ENCODE measurements at places on chromosomes 2 and 18.

DNA sequence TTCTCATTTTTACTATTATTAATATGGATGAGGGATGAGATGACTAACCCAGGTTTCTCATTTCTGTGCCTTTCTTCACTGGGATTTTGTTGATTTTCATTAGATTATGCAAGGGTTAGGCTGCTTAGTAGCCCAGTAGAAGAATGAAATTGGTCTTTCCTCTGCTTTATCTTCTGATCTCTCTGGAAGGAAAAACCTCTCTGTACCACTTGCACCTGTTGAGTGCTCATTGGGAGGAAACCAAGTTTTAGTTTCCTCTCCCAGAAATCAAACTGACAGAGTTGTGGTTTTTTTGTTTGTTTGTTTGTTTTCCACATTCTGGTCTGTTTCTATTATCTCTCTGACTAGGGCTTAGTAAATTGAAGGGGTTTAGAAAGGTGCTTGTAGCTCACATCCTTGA, 60.8 kb downstream of the KIAA1328 start:
- no peaks in the 10 kb centered on the region for H3K36me3 ChIP-seq
- no peak for DNase-seq
- no peak overlapping the region for H3K27ac ChIP-seq
- no peak overlapping the region for H3K4me3 ChIP-seq

DNA sequence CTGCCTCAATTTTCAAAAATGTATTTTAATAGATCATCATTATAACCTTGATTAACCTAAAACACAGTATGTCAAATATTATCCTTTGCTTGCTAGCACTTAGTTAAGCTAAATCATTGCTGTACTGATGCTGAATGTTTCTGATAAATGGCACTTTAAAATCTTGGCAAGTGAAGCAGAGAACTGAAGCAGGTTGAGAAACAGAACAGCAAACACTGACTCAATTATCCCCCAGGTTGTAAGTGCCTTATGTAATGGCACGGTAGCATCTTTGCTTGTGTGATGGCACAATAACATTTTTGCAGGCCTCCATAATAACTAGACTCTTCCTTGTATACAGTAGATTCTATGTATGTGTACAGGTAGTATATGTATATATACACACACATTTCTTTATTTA, 33.8 kb downstream of the ARHGAP15 start:
- H3K4me3 ChIP-seq = no peak overlapping the region
- H3K27ac ChIP-seq = no peak overlapping the region
- no peaks in the 10 kb centered on the region for H3K27me3 ChIP-seq
- H3K36me3 ChIP-seq = no peaks in the 10 kb centered on the region
- no peak for DNase-seq

DNA sequence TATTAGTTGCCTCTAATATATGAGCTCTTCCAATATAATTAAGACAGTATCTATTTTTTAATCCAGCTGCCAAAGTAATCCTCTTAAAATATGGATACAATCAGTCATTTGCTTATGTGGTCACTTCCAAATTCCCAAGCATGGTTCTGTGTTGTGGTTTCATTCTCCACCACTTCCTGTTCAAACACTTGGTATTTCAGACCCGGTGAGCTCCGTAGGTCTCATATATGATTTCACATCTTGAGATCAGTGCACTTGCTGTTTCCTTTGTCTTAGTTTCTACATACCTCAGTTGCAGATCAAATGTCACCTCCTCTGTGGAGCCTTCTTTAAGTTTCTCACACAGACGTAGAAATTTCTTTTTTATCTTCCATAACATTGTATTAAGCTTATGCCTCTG, 254.2 kb downstream of the KCNS3 start:
- H3K27ac ChIP-seq = no peak overlapping the region
- no peaks in the 10 kb centered on the region for H3K27me3 ChIP-seq
- no peak overlapping the region for H3K4me3 ChIP-seq
- H3K4me1 ChIP-seq = no peaks in the 10 kb centered on the region
- no peaks in the 10 kb centered on the region for H3K36me3 ChIP-seq
- no peak for DNase-seq

GRCh38 chr2:47437287-47437686, 34.3 kb downstream of the MSH2 start:
- no peak overlapping the region for H3K4me3 ChIP-seq
- no peaks in the 10 kb centered on the region for H3K36me3 ChIP-seq
- DNase-seq = no peak
- peaks cover 1% of the 10 kb centered on the region for H3K4me1 ChIP-seq
- H3K27me3 ChIP-seq = no peaks in the 10 kb centered on the region

GRCh38 chr2:26251893-26252292, 7.2 kb downstream of the HADHB start:
- H3K4me1 ChIP-seq = peaks cover 11% of the 10 kb centered on the region
- DNase-seq = peak; percentile 53
- H3K27me3 ChIP-seq = no peaks in the 10 kb centered on the region
- no peak overlapping the region for H3K4me3 ChIP-seq
- H3K36me3 ChIP-seq = no peaks in the 10 kb centered on the region

DNA sequence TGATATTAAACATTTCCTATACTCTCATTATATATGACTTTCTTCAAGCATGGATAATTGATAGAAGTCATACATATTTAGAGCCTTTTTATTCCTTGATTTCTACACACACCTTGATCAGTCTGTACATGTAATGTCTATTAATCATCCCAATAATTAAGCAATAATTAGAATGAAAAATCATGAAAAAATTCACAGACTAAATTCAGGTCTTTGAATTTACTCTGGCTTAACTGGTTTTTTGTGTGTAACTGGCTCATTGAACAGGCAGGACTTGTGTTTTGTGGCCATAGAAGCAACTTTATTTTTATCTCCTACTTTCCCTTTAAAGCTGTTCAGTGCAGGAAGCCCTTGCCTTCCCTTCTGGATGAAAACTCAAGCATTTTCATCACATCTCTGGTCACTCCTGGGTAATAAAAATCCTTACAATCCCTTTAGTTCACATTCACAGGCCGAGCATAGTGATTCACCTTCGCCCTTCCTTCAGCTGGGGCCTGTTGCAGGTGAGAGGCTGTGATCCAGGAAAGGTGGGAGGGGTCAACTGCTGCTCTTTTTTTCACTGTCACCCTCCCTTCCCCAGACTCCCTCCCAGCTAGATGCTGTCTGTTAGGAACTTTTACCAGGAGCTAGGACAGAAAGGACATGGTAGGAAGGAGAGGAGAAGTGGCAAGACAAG, 58.0 kb upstream of the ITSN2 start:
- no peaks in the 10 kb centered on the region for H3K36me3 ChIP-seq
- no peak overlapping the region for H3K27ac ChIP-seq
- H3K4me3 ChIP-seq = no peak overlapping the region
- no peaks in the 10 kb centered on the region for H3K4me1 ChIP-seq
- H3K27me3 ChIP-seq = no peaks in the 10 kb centered on the region
- no peak for DNase-seq
